HL-60 (cell line): ENCODE measurements at places on chromosomes 13 and 19.
A peak's percentile ranks its signal among the peaks of the same experiment; 100 is the strongest.

GRCh38 chr19:24054044-24054935 lies 32.7 kb upstream of the ZNF254 start:
- DNase-seq = no peak

GRCh38 chr19:3365836-3366752 lies at the start of gene NFIC:
Gene NFIC (plus strand): TSS chr19:3366583. CDS start chr19:3366637, 54 bp downstream.
- peak; percentile 91 for DNase-seq

- peak; percentile 40 for DNase-seq
Observed at GRCh38 chr19:34217952-34218817, 36.2 kb upstream of the GARRE1 start.

GRCh38 chr19:4396949-4397783 lies 3.2 kb downstream of the SH3GL1 start:
- no peak for DNase-seq

GRCh38 chr13:104831831-104832230 lies 1703.6 kb downstream of the EFNB2 start:
- DNase-seq = no peak

DNA sequence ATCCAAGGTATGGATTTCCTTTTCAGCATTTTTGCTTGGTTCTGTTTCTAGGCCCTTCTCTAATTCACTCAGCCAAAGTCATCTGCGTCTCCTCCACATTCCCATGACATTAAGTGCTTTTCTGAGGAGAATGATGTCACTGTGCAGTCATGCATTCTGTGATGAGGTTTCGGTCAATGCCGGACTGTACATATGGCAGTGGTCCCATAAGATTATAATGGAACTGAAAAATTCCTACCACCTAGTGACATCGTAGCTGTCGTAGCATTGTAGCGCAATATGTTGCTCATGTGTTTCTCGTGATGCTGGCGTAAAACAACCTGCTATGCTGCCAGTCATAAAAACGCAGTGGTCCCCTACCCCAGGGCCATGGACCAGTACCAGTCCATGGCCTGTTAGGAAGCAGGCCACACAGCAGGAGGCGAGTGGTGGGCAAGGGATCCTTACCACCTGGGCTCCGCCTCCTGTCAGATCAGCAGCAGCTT lies 63.4 kb upstream of the TNFRSF19 start:
- no peak for DNase-seq

DNA sequence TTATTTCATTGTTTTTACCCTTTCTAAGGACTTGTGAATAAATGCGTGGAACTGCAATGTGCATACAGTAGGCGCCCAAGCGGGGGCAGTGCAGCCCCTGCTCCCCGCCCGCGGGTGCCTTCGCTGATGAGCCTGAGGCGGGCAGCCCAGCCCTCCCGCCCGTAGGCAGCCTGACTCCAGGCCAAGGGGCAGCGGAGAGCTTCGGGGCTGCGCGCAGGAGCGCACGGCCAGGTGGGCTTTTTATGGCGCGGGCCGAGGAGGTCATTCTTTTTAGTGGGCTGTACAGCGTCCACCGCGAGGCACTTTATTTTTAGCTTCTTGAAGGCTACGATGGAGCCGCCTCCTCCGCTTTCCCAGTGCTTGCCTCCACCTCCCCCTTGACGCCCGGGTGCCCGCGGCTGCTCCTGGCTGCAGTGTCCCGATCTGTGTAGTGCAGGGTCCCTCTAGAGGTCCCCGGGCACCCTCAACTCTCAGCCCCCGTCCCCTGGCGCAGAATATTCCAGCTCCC lies 60.5 kb downstream of the CCNE1 start:
- DNase-seq = no peak

GRCh38 chr13:34335014-34336007 lies 517.4 kb downstream of the RFC3 start:
- no peak for DNase-seq

DNA sequence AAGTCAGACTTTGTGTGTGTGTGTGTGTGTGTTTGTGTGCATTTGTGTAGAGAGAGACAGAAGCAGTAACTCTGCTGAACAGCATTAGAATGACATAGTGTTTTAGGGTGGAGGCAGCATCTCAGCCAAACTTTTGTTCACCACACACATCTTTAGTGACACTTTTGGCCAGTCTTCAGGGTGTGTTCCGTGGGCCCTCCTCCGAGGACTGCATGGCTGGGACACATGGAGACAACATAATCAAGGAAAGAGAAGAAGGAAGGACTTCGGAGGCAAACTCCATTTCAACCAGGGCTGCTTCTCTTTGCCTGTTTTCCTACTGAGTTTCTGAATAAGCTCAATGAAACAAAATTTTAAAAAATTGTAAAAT lies 205.1 kb downstream of the LHFPL6 start:
- DNase-seq = no peak

DNA sequence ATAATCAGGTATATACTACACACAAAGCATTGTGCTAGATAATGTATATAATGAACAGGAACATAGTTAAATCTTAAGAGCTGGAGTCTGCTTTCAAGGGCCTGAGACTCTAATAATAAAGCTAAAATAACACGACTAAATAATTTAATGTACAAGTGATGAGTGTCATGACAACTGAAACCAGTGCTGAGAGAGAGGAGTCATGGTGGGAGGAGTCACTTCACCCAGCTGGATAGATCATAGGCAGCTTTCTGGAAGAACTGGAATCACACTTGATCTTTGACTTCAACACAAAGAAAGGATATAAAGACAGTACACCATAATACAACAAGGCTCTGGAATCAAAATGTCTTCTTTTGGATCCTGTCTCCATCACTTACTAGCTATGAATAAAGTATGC lies 7.1 kb downstream of the RBM26 start:
- no peak for DNase-seq

GRCh38 chr13:44853641-44854040 lies 135.6 kb downstream of the NUFIP1 start:
- no peak for DNase-seq

DNA sequence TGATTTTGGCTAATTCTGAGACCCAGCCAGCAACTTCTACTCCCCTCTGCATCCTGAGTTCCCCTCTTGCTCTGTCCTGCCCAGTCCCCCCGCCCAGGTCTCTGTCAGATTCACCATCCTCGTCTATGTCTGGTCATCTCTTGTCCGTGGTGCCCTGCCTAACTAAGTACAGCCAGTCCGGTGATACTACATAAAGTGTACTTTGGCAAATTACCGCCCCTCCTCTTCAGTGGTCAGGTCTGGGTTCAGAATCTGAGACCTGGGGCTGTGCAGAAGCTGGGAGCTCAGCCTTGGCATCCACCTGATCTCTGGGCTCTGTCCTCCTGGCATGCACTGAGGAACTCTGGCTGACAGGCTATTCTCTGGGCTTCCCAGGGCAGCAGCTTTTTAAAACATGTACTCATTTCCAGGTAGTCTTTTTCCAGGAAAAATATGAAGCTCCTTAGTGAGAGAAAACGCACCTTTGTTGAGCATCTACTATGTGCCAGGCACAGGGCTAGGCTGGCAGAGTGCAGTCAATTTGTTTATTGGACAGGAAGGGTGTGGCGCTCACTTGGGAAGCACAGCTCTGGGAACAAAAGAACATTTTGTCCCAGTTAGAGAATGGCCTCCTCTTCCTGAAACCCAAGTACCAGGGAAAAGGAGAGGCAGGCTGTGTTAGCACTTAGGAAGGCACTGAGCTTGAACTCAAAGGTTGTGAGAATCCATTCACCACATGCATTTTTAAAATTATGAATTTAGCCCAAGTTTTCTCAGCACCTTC lies 88.9 kb downstream of the TSHZ3 start:
- no peak for DNase-seq

DNA sequence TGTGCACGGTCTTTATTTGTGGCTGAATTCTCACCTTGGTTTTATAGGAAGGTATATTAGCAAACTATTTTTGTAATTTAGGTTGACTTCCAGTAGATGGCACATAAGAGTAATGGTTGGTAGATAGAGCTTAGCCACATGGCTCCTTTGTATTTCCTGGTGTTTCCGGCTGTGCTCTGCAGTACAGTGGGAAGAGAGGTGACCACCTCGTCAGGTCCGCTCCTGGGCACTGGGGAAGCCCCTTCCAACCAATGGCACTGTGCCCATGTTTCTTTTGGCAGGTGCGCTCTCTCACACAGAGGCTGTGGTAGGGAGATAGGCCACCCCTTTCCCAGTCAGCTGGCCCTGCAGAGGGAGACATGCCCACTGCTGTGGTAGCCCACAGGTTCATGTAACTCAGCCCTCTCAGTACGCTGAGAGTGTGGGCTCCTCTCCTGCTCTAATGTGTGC lies 74.3 kb upstream of the ATP12A start:
- DNase-seq = peak; percentile 17

- no peak for DNase-seq
Observed at GRCh38 chr13:111461445-111462149, 141.2 kb downstream of the TEX29 start.

DNA sequence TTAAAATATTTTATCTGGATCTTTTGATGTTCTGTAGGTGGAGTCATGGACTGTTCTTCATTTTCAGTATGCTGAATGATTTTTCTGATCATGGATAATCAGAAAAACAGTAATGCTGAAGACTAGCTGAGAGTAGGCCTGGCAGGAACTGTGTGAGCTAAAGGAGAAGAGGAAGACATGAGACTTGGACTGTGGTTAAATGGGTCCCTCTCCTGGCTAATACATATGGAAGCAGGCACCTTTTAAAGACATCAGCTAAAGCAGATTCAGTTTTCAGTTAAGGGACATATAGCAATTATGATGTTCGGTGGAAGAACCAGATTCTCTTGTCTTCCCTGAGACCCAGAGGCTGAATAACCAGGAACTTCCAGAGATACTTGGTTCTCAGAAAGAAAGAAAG lies 169.4 kb downstream of the OLFM4 start:
- DNase-seq = no peak

- peak; percentile 43 for DNase-seq
Observed at GRCh38 chr13:53007872-53008271, 20.7 kb upstream of the OLFM4 start.

- no peak for DNase-seq
Observed at GRCh38 chr19:18269070-18269723, 5.1 kb downstream of the IQCN start.

- no peak for DNase-seq
Observed at GRCh38 chr13:29771247-29771646, 79.2 kb downstream of the UBL3 start.

DNA sequence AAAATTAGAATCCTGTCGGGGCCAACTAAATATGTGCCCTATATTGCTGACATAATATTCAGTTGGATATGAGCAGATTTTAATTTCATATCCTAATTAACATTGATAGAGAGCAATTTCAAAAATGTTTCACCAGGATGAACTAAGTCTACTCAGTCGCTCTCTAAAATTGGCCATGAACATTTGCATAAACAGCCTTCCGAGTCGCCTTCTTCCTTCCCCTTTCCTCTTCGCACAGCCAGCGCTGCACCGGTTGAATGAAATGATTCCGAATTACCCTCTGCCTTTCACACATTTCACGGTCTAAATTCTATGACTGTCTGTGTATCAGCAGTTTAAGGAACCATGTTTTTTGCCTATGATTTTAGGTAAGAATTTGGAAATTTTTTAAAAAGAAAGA lies 413.7 kb downstream of the LIG4 start:
- no peak for DNase-seq

DNA sequence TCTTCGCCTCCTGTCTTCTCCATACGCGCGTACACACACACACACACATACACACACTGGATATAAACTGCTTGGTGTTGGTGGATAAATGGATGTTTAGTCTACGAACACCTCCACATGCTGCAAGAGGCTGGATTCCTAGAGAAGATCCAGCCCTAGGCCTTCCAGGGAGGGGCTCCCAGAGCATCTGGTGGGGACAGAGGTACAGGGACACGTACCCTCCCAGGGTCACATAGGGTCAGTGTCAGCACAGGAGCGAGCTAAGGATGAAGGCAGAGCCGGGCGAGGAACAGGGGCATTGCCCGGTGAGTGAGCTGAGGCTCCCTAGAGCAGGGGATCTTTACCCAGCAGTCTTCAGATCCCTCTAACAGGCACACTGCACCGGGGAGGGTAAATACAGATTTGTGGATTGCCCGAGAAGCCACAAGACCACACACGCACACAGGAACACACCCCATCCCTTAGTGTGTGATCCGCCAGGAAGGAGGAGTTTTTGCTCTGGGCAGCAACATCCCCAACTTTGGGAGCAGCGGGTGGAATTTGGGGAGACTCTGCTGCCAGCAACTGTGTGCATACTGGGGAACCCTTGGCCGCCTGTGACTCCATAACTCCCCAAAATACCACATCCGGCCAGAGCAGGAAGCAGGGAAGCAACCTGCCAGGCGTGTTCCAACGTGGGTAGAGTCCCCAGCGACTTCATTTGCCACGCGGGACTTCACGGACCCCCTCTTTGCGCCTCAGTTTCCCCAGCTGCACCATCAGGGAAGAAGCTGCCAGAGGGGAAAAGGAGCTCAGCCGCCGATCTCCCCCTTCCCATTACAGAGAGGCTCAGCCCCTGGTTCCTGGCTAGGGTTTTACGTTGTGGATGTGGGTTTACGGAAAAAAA lies 5.8 kb upstream of the TLE2 start:
- no peak for DNase-seq

DNA sequence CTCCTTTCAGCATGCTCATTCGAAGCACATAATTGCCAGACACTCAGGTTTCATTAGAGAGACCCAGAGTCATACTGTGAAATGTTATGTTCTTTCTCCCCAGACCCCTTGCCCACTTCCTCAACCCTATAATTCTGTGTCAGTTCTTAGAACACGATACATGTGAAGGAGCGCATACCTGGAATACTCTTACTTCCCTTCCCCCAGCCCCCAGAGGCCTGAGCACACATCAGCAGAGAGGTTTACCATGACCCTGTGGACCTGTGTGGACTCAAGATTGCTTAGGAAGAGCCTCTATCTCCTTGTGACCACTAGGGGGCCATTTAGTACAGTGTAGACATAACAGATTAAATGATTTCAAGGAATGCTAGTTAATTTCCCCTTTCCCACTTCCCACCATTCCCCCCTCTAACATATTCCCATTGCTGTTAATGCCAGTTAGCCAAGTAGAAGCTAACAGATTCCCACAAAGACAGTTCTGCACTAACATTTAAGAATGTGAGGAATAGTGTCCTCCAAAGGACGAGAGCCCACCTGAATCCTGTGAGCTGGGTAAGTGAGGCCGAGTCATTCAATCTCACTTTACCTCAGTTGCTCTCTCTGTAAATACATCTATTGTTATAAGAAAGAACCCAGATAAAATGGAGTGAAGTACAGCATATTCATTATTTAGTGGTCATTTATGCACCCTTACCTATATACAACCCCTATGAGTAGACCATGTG lies 154.2 kb upstream of the MAB21L1 start:
- peak; percentile 28 for DNase-seq

DNA sequence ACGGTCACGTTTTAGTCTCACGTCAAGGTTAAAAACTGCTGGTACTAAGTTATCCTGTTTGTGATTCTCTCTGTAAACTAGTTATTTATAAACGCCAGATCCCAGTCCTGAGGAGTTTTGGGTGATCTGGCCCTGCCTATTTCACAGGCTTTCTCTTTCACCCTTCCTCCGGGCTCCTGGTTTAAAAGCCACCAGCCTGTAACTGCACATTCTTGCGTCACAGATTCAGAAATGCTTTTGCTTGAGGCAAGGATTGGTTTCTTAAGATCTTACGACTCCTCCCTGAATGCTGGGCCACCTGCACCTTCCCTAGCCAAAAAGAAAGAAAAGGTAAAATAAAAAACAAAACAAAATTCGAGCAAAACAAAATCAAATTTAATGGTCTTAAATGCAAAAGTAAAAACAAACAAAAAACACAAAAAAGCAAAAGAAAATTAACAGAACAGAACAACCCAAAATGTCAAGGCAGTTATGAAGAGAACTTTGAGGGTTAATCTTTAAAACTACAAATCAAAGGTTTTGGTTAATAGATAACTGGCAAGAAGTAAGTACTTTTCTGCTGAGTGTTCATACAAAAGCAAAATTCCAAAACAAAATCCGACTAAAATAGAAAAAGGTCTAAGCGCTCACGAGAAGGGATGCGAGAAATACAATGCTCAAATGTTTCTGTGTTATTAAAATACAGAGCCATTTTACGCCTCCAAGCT lies 18.6 kb upstream of the TIMM44 start:
- no peak for DNase-seq
